ENCODE measurements at places on chromosomes 1 and 21. TPM values are rescaled to one million over a fixed set of nuclear protein-coding genes. Genes with fewer than 3 reads are reported as not detected.

DNA sequence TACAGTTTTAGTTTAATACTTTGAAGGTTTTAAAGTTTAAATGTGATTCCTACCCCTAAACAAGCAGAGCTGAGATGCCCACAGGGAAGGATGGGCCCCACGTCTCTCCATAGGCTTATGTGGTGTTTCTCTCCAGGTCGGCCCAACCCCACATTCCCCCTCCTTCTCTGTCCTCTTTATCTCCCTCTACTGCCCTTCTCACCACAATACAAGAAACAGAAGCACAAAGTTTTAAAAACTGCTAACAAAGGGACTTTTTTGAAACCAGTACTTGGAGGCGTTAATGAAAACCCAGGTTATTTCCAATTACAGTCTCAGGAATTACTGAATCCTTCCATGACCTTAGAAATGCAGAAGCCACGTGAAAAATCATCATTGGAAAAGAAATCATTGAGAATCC is 324.0 kb downstream of the NTNG1 start:
- DNase-seq, result no peak
- H3K27ac ChIP-seq, result no peak overlapping the region
- no peaks in the 10 kb centered on the region for H3K27me3 ChIP-seq

GRCh38 chr21:35102488-35103371 is 53.6 kb upstream of the RUNX1 start:
- no peaks in the 10 kb centered on the region for H3K4me1 ChIP-seq
- H3K27ac ChIP-seq, result peak overlapping the region; percentile 40
- H3K36me3 ChIP-seq, result no peaks in the 10 kb centered on the region
- H3K27me3 ChIP-seq, result no peaks in the 10 kb centered on the region
- no peak overlapping the region for H3K4me3 ChIP-seq
- DNase-seq, result no peak

GRCh38 chr1:108556499-108556898 is 3.4 kb upstream of the EEIG2 start:
- peaks cover 15% of the 10 kb centered on the region for H3K4me1 ChIP-seq
- no peaks in the 10 kb centered on the region for H3K36me3 ChIP-seq
- H3K4me3 ChIP-seq, result no peak overlapping the region

Gene ITGB2
- total RNA-seq, result 148 TPM

DNA sequence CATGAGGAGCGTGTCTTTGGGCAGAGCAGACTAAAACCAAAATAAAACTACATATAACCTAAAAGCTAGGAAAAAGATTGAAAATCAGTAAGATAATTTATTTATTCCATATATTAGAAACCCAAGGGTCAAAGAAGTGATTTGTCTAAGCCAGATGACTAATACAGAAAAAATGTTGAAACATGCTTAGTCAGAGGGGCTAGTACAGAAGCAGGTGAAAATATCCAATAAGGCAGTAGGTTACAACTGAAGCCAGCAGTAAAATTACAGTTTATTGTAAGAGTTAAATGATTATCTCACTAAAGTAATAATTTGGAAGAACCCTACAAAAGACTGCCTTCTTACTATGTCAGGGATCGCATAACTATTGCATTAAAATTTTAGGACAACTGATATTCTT is 1190.9 kb upstream of the PRMT6 start:
- H3K36me3 ChIP-seq, result no peaks in the 10 kb centered on the region
- no peaks in the 10 kb centered on the region for H3K4me1 ChIP-seq
- no peak overlapping the region for H3K27ac ChIP-seq
- H3K27me3 ChIP-seq, result no peaks in the 10 kb centered on the region
- H3K4me3 ChIP-seq, result no peak overlapping the region

Gene RCSD1
- total RNA-seq, result 23.0 TPM

Gene KIF21B
- total RNA-seq, result 5.8 TPM

Gene MEX3A
- total RNA-seq, result 0.26 TPM

GRCh38 chr1:193285641-193286040 is 99.2 kb upstream of the B3GALT2 start:
- no peaks in the 10 kb centered on the region for H3K36me3 ChIP-seq
- no peak overlapping the region for H3K27ac ChIP-seq
- no peaks in the 10 kb centered on the region for H3K4me1 ChIP-seq
- H3K27me3 ChIP-seq, result no peaks in the 10 kb centered on the region
- DNase-seq, result no peak

Gene LMX1A
- not detected for total RNA-seq

Gene OR2T29
- not detected for total RNA-seq

DNA sequence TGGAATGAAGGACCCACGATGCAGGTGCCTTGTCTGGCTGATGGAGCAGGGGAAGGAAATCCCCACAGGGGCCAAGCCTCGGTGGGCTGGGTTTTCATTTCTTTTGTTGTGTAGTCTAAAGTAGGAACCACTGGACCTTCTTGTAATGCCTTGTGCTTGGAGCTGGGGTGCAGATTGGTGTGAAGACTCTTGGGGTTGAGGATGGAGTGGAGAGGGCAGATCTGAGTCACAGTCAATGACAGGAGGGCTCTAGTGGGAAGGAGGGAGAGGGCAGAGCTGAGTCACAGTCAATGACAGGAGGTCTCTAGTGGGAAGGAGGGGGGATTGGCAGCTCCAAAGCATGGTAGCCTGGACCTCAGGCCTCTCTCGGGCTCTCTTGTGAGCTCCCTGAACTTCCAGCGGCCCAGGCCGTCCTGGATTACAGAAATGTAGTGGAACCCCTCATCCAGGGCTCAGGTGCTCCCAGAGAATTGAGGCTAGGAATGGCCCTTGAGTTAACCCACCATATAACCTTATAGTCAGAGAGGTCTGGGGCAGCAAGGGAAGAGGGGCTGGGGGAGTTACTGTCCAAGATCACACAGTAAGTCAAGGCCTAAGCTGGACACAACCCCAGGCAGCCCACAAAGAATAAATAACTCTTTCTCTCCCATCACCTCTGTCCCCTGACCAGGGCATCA is 313.8 kb downstream of the MATN1 start:
- H3K27ac ChIP-seq, result no peak overlapping the region
- no peak for DNase-seq
- H3K36me3 ChIP-seq, result no peaks in the 10 kb centered on the region
- no peaks in the 10 kb centered on the region for H3K4me1 ChIP-seq
- no peaks in the 10 kb centered on the region for H3K27me3 ChIP-seq

- H3K4me1 ChIP-seq, result no peaks in the 10 kb centered on the region
- DNase-seq, result no peak
- H3K27me3 ChIP-seq, result no peaks in the 10 kb centered on the region
Observed at GRCh38 chr1:228299211-228299610, 91.4 kb downstream of the OBSCN start.

DNA sequence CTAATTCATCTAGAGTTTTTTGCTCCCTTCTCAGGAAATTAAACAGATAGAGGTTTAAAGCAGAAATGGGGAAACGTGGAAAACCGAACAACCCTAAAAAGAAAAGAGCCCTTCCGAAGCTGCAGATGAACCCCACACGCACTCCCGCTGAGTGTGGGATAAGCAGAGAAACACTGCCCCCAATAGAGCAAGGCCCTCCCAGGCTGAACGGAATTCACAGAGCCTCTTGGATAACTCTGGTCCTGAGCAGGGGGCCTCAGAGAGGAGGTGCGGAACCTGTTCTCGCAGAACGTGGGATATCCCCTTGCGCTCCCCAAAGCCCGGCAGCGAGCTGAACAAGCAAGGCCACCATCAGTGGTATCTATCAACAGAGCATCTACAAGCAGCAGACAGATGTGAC is 44.9 kb downstream of the SSBP3 start:
- no peak overlapping the region for H3K27ac ChIP-seq
- H3K4me3 ChIP-seq, result no peak overlapping the region
- H3K36me3 ChIP-seq, result no peaks in the 10 kb centered on the region
- no peak for DNase-seq

DNA sequence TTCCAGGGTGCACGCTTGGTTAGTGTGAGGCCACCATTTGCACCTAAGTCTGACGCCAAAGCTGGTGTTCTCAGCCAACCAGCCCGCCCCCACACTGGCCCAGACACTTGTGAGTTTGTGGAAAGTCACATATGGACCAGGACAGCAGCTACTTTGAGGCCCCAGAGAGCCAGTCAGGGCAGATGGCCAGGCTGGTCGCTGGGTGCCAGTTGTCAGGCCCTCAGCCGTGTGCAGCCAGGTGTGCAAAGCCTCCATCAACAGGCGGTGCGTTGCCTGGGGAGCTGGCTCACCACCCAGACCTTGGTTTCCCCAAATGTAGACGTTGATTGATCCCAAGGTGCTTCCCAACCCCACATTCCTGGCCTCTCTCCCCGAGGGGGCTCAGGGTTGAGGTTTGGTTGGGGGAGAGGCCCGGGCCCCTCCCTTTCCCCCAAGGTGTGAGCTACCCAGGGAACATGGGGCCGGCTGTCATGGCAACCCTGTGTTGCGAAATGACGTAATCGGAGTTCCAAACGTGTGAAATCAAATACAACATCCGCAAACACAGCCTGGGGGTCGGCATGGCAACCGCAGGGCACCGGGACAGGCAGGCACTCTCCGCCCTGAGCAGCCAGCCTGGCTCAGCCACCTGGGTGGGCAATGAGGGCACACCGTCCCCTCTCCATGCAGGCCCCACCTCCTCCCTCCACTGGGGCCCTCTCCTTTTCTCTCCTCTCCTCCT is 42.2 kb upstream of the WNT4 start:
- DNase-seq, result no peak
- no peaks in the 10 kb centered on the region for H3K27me3 ChIP-seq
- H3K36me3 ChIP-seq, result no peaks in the 10 kb centered on the region
- no peak overlapping the region for H3K27ac ChIP-seq

Gene UBL4B
- not detected for total RNA-seq

Gene EIF4G3
- 37.7 TPM for total RNA-seq

GRCh38 chr1:152673016-152673415 is 2.1 kb upstream of the LCE2C start:
- no peak for DNase-seq
- no peak overlapping the region for H3K4me3 ChIP-seq
- no peaks in the 10 kb centered on the region for H3K27me3 ChIP-seq
- no peaks in the 10 kb centered on the region for H3K4me1 ChIP-seq

DNA sequence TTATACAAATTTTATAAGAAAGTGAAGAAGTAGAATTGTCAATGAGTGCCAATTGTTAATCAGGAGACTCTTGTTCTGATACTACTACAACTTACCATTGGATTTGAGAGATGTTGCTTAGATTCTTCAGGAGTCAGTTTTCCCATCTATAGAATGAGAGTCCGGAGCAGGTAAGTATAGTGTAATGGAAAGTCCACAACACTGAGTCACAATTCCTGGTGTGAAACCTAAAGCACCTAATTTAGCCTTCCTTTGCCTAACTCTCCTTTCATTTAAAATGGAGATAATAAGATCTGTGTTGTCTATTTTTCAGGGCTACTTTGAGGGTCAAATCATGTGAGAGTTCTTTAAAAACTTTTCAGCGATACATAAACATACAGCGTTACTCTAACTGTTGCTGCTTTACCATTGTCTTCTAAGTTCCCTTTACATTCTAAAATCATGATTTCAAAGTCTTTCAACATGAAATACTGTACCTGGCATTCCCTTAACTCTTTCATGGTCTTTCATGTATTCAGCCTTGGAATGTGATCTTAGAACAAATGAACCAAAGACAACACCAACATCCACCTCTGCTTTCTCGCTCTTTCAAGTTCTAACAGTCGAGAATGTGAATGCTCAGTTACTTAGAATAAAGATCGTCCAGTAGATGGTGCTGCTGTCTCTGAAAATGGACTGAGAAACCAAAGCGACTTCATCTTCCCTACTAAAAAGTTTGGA is 90.9 kb downstream of the SLC30A10 start:
- DNase-seq, result no peak
- H3K27ac ChIP-seq, result no peak overlapping the region
- no peak overlapping the region for H3K4me3 ChIP-seq

Gene KCNT2
- total RNA-seq, result 4.6 TPM

GRCh38 chr1:6614019-6614928 is 743 bp downstream of the PHF13 start:
- no peaks in the 10 kb centered on the region for H3K36me3 ChIP-seq
- no peaks in the 10 kb centered on the region for H3K27me3 ChIP-seq
- DNase-seq, result peak; percentile 66
- peak overlapping the region; percentile 95 for H3K27ac ChIP-seq
